ENCODE measurements at places on chromosomes 11 and 22.

DNA sequence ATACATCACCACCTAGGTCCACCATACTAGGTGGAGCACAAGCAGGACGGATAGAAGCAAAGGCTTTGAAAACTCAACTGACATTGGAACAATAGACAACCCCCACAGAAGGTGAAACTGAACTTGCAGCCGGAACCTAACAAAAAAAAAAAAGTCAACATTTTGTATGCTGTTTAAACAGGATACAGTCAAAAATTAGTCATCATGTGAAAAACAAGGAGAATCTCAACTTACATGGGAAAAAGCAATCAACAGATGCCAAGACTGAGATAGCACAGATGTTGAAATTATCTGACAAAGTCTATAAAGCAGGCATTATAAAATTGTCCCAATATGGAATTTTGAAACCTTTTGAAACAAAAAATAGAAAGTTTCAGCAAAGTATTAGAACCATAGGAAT is 123.8 kb downstream of the RAB38 start:
- H3K4me3 ChIP-seq, result no peak overlapping the region
- H3K27ac ChIP-seq, result no peak overlapping the region
- H3K36me3 ChIP-seq, result no peaks in the 10 kb centered on the region
- H3K4me1 ChIP-seq, result no peaks in the 10 kb centered on the region

- no peak overlapping the region for H3K27ac ChIP-seq
- no peak overlapping the region for H3K4me3 ChIP-seq
- no peak for DNase-seq
- H3K36me3 ChIP-seq, result no peaks in the 10 kb centered on the region
- H3K27me3 ChIP-seq, result no peaks in the 10 kb centered on the region
- peaks cover 18% of the 10 kb centered on the region for H3K4me1 ChIP-seq
Measured at GRCh38 chr11:69022260-69022659, 9.2 kb upstream of the MRGPRF start.

DNA sequence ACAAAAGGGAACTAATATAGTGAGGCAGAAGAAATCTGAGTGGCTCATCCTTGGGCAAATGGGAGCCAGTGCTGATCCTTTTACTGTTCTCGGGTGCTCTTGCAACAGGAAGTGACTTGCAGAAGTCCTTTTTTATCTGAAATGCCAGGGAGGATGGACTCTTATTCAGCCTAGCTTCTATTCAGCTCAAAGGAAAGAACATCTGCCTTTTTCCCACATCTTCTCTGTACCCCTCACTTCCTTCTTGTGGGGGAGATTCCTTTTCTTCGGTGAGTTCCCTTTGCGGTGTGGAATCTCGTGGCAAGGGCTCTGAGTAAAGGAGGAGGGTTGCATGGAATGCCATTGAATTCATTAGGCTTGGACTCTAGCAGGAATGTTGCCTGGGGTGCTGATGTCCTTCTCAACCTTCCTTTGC is 76.2 kb downstream of the ZBTB16 start:
- DNase-seq, result no peak
- peak overlapping the region; percentile 57 for H3K27ac ChIP-seq
- H3K4me1 ChIP-seq, result peaks cover 100% of the 10 kb centered on the region
- H3K4me3 ChIP-seq, result no peak overlapping the region

GRCh38 chr22:45516163-45516562 is 13.5 kb downstream of the FBLN1 start:
- H3K4me3 ChIP-seq, result no peak overlapping the region
- no peaks in the 10 kb centered on the region for H3K27me3 ChIP-seq
- H3K36me3 ChIP-seq, result peaks cover 9% of the 10 kb centered on the region

DNA sequence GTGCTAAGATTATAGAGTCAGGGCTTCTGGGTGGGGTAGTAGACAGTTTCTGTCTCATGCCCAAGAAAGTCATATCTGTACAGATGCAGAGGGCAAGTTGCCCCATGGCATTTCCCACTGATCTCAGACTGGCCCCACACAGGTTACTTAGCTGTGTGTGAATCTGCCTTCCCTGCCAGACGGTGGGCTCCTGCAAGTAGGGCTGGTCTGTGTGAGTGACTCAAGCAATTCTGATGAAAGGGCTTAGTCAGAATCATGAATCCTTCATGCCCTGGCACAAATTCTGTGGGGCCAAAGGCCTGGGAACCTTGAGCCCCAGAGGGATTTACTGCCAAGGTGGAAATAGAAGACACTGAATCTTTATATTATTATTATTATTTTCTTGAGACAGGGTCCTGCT is 30.4 kb downstream of the USH1C start:
- H3K27ac ChIP-seq, result no peak overlapping the region
- H3K4me3 ChIP-seq, result no peak overlapping the region
- no peak for DNase-seq
- H3K36me3 ChIP-seq, result no peaks in the 10 kb centered on the region

DNA sequence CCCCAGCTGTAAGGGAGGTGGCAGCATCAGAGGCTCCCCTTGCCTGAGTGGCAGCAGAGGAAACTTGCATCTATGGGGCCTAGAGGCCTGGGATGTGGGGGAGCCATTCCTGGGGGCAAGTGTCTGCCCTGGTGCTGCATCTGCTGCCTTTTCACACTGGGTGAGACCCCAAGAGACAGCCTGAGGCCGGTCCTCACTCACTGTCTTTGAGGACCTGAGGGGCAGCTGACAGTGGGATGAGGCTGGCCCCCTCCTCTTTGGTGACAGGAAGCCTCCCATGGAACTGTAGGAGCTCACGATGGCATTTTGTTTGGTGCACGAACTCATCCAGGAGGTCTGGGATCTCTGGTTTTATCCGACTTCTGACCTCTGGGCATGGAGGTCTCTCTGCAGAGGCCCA is 82.2 kb upstream of the PRODH start:
- DNase-seq, result no peak
- no peaks in the 10 kb centered on the region for H3K36me3 ChIP-seq
- no peak overlapping the region for H3K27ac ChIP-seq
- no peaks in the 10 kb centered on the region for H3K4me1 ChIP-seq

- no peak for DNase-seq
- no peak overlapping the region for H3K27ac ChIP-seq
- H3K36me3 ChIP-seq, result no peaks in the 10 kb centered on the region
- H3K4me3 ChIP-seq, result no peak overlapping the region
- H3K4me1 ChIP-seq, result peaks cover 15% of the 10 kb centered on the region
Measured at GRCh38 chr11:35079611-35080010, 59.4 kb upstream of the CD44 start.

DNA sequence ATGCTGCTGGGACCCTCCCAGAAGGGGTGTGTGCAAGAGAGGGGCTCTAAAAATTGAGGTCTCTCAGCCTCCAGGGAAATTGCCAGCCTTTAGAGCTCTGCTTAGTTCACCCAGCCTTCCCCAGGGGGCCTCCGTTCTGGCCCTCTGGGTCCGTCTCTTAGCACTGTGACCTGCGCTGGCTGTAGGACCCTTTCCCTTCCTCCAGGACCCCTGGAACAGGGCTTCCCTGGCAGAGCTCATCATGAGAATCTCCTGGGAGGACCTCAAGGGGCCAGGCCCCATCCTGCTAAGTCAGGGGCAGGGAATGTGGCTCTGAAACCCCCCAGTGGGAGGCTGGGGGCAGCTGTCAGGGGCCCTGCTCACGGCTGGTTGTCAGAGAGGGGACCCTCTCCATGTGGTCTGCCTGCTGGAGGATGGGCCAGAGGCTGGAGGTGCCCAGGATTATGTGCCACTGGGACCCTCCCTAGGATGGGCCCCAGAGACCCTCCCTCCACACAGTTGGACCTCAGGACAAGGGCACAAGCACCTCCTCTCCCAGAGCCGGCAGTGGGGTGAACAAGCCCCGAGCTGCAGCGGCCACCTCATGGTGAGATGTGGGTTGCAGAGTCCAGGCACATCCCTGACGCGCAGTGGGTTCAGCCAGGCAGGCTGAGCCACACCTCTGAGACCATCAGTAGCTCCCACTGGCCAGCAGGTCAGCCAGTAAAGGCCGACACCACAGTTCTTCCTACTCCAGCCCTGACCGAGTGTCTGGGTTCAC is 27.1 kb upstream of the GAL start:
- no peak for DNase-seq
- H3K36me3 ChIP-seq, result no peaks in the 10 kb centered on the region
- H3K27me3 ChIP-seq, result no peaks in the 10 kb centered on the region
- no peak overlapping the region for H3K4me3 ChIP-seq
- no peak overlapping the region for H3K27ac ChIP-seq
